ENCODE measurements at places on chromosomes 7 and 10. TPM values are rescaled to one million over a fixed set of nuclear protein-coding genes. Genes with fewer than 3 reads are reported as not detected.

GRCh38 chr7:68529221-68529620 is 1069.1 kb upstream of the AUTS2 start:
- H3K27ac ChIP-seq: no peak overlapping the region
- DNase-seq: no peak
- H3K4me3 ChIP-seq: no peak overlapping the region
- no peaks in the 10 kb centered on the region for H3K36me3 ChIP-seq
- H3K4me1 ChIP-seq: no peaks in the 10 kb centered on the region

- no peak overlapping the region for H3K27ac ChIP-seq
- no peaks in the 10 kb centered on the region for H3K36me3 ChIP-seq
- no peak for DNase-seq
Observed at GRCh38 chr10:19824381-19825342, 8.4 kb downstream of the PLXDC2 start.

DNA sequence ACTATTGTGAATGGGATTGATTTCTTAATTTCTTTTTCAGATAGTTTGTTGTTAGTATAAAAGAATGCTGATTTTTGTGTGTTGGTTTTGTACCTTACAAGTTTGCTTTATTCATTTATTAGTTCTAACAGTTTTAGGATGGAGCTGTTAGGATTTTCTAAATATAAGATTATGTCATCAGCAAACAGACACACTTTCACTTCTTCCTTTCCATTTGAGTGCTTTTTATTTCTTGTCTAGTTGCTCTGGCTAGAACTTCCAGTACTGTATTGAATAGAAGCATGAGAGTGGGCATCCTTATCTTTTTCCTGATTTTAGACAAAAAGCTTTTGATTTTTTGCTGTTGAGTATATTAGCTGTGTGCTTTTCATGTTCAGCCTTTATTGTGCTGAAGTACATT is 81.5 kb downstream of the DNAH11 start:
- no peaks in the 10 kb centered on the region for H3K27me3 ChIP-seq
- H3K4me3 ChIP-seq: no peak overlapping the region
- H3K36me3 ChIP-seq: no peaks in the 10 kb centered on the region

- no peaks in the 10 kb centered on the region for H3K27me3 ChIP-seq
- no peaks in the 10 kb centered on the region for H3K36me3 ChIP-seq
- no peak for DNase-seq
Observed at GRCh38 chr7:115585015-115585718, 445.4 kb downstream of the TFEC start.

GRCh38 chr10:88245974-88246511 is 337.1 kb downstream of the RNLS start:
- H3K27me3 ChIP-seq: no peaks in the 10 kb centered on the region
- H3K4me1 ChIP-seq: peaks cover 44% of the 10 kb centered on the region
- no peaks in the 10 kb centered on the region for H3K36me3 ChIP-seq
- no peak for DNase-seq

GRCh38 chr7:92987538-92987937 is 130.2 kb downstream of the SAMD9 start:
- no peaks in the 10 kb centered on the region for H3K4me1 ChIP-seq
- H3K36me3 ChIP-seq: no peaks in the 10 kb centered on the region
- no peak overlapping the region for H3K4me3 ChIP-seq
- no peaks in the 10 kb centered on the region for H3K27me3 ChIP-seq
- DNase-seq: no peak

GRCh38 chr10:74314166-74314565 is 163.1 kb downstream of the ADK start:
- no peak overlapping the region for H3K27ac ChIP-seq
- H3K4me1 ChIP-seq: no peaks in the 10 kb centered on the region

- H3K4me3 ChIP-seq: no peak overlapping the region
- H3K36me3 ChIP-seq: no peaks in the 10 kb centered on the region
- no peaks in the 10 kb centered on the region for H3K4me1 ChIP-seq
Observed at GRCh38 chr7:18962031-18962430, 155.4 kb downstream of the TWIST1 start.

DNA sequence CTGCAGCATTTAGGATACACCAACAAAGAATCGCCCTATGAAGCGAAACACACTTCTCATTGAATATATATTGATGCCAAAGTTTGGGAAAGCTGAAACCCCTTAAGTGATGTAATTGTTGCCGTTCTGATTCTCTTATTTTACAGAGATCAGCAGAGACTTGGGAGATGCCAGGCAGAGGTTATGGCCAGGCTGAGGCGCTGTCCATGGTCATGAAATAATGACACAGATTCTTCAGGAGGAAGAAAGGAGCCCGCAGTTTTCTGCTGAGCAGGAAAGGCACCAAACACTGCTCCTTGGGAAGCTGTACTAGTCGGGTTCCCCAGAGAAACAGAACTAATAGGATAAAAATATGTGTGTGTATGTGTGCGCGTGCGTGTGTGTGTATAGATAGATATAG is 566.0 kb downstream of the CALN1 start:
- no peak for DNase-seq
- no peaks in the 10 kb centered on the region for H3K4me1 ChIP-seq

GRCh38 chr7:16295558-16295957 is 125.8 kb downstream of the CRPPA start:
- no peaks in the 10 kb centered on the region for H3K4me1 ChIP-seq
- DNase-seq: no peak
- H3K27ac ChIP-seq: no peak overlapping the region
- H3K27me3 ChIP-seq: no peaks in the 10 kb centered on the region
- H3K36me3 ChIP-seq: no peaks in the 10 kb centered on the region
- H3K4me3 ChIP-seq: no peak overlapping the region

DNA sequence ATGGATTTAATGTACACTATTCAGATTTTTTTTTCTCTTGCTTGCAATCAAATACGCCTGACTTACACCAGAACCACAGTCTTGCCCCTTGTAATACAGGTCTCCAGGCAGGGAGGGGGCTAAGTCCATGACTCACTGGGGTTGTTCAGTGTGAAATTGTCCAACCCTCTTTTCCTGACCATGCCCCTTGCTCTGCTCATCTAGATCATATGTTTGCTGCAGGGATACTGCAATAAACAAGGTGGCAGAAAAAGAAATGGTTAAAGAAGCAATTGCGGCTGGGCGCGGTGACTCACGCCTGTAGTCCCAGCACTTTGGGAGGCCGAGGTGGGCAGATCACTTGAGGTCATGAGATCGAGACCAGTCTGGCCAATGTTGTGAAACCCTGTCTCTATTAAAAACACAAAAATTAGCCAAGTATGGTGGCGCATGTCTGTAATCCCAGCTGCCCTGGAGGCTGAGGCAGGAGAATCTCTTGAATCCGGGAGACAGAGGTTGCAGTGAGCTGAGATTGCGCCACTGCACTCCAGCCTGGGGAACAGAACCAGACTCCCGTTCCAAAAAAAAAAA is 85.5 kb downstream of the TMEM130 start:
- H3K27me3 ChIP-seq: peaks cover 49% of the 10 kb centered on the region
- no peak for DNase-seq
- H3K36me3 ChIP-seq: no peaks in the 10 kb centered on the region
- no peaks in the 10 kb centered on the region for H3K4me1 ChIP-seq

- H3K4me3 ChIP-seq: no peak overlapping the region
- DNase-seq: no peak
- H3K27me3 ChIP-seq: no peaks in the 10 kb centered on the region
- H3K4me1 ChIP-seq: peaks cover 12% of the 10 kb centered on the region
- no peak overlapping the region for H3K27ac ChIP-seq
- H3K36me3 ChIP-seq: no peaks in the 10 kb centered on the region
Observed at GRCh38 chr10:24374134-24374915, 165.4 kb downstream of the KIAA1217 start.

GRCh38 chr7:113267271-113267670 is 148.9 kb upstream of the SMIM30 start:
- no peak for DNase-seq
- no peaks in the 10 kb centered on the region for H3K36me3 ChIP-seq
- H3K27ac ChIP-seq: no peak overlapping the region
- H3K4me1 ChIP-seq: no peaks in the 10 kb centered on the region
- H3K4me3 ChIP-seq: no peak overlapping the region

- H3K36me3 ChIP-seq: no peaks in the 10 kb centered on the region
- H3K4me1 ChIP-seq: peaks cover 46% of the 10 kb centered on the region
- DNase-seq: no peak
- no peaks in the 10 kb centered on the region for H3K27me3 ChIP-seq
Observed at GRCh38 chr10:77357185-77357584, 280.4 kb downstream of the KCNMA1 start.

DNA sequence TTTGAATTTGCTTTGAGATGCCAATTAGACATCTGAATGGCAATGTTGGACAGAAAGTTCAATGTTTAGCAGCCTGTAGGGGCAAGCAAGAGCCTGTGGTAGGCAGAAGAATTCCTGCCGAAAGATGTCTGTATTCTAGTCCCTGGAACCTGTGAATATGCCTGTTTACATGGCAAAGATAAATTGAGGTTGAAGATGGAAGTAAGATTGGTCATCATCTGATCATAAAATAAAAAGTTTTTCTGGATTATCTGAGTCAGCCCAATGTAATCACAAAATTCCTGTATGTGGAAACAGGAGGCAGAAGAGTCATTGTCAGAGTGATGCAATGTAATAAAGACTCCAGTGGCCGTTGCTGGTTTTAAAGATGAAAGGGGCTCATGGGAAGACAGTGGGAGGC is 430.5 kb downstream of the MDFIC start:
- H3K27ac ChIP-seq: no peak overlapping the region
- H3K4me1 ChIP-seq: peaks cover 5% of the 10 kb centered on the region
- no peaks in the 10 kb centered on the region for H3K36me3 ChIP-seq
- no peak for DNase-seq

DNA sequence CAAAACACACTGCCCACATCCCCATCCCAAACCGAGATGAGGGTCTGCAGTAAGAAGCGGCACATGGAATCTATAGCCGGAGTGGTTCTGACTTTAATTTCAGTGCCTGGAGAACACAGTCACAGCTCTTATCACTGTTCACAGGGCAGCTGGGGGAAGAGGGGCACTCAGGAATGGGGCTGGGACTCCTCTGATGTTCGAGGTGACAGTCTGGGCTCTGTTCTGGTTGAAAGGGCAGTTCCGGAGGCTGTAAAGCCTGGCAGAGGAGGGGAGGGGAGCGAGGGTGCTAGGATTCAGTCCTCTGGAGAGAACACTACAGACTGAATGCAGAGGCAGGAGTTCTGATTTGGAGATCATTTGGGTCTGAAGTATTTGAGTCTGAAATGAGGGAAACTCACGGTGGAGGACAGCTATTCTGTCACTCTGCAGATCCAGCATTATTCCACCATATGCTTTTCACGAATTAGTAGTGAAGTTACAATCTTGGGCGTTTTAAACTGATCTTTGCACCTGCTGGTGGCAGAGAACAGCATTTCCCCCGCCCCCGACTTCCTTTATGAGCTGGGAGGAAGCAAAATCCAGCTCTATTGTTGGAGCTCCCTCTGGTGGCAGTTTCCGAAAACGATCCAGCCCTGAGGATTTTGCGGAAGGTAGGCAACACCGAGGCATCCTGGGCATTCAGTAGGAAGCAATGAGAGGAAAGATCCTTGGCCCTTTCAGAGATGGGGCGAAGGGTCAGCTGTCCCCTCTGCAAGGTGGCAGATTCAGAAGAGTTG is 22.7 kb upstream of the KCNK18 start:
- no peaks in the 10 kb centered on the region for H3K36me3 ChIP-seq
- no peak overlapping the region for H3K27ac ChIP-seq
- peak overlapping the region; percentile 48 for H3K4me3 ChIP-seq
- H3K4me1 ChIP-seq: peaks cover 17% of the 10 kb centered on the region
- H3K27me3 ChIP-seq: peaks cover 29% of the 10 kb centered on the region
- DNase-seq: peak; percentile 97

Gene ATP6V0A4
- total RNA-seq: not detected

Gene TRPV5
- total RNA-seq: not detected

Gene ANKRD61
- not detected for total RNA-seq

Gene PRKAG2
- 94.7 TPM for total RNA-seq

Gene TEX36
- not detected for total RNA-seq

Measured in esophagus muscularis mucosa (tissue), 4 donors.